Umbilical cord (tissue), 2 donors: ENCODE measurements at places on chromosomes 4 and X.
A peak's percentile ranks its signal among the peaks of the same experiment; 100 is the strongest.

DNA sequence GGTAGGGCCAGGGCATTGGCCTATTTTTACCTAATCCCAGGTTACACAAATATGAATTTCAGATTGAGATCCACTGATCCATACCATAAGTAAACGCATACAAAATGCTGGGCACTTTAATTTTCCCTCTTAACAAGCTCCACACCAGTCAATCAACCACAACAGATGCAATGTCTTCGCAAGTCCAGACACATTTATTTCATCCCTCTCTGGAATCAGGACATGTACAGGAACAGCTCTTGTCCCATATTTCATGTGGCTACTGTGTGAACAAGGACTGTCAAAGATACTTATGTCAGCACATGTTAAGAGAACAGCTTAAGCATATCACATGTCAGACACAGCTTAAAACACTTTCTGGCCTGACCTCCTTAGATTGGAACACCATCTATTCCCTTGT is 145.9 kb downstream of the PPP3CA start:
- no peak for DNase-seq

- DNase-seq: no peak
Observed at GRCh38 chr4:73676136-73676535, 55.9 kb upstream of the RASSF6 start.

DNA sequence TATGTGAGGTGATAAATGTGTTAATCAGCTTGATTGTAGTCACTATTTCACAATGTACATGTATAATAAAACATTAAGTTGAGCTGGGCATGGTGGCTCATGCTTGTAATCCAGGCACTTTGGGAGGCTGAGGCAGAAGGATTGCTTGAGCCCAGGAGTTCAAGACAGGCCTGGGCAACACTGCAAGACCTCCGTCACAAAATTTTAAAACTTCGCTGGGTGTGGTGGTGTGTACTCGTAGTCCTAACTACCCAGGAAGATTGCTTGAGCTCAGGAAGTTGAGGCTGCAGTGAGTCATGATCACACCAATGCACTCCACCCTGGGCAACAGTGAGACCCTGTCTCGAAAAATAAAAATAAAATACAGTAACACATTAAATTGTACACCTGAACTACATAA is 20.1 kb downstream of the LYAR start:
- DNase-seq: no peak

- DNase-seq: no peak
Observed at GRCh38 chrX:104172121-104172520, 5.9 kb downstream of the FAM199X start.

DNA sequence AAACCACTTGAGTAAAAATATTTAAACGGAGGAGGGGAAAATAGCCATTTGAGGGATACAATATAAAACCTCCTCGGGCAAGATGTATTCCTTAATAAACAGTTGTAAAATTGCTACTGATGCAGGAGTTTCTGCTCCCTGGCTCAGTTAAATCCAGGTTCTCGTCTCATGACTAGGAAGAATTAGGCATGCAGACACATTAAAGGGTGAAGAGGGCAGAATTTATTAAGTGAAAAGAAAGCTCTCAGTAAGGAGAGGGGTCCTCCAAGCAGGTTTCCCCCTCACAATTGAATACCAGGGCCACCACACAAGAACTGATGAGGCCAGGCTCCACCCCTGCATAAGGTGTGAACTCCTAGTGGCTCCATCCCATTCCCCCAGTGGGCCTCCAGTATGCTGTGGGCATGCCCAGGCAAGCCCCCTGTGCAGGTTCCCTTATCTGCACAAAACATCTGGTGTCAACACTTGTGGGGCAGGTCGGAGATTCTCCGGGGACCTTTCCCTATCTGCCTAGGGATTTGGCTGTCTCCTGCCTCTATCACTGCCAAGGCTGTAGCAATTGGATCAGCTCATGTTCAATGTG is 80.4 kb downstream of the HS6ST2 start:
- DNase-seq: peak; percentile 1

DNA sequence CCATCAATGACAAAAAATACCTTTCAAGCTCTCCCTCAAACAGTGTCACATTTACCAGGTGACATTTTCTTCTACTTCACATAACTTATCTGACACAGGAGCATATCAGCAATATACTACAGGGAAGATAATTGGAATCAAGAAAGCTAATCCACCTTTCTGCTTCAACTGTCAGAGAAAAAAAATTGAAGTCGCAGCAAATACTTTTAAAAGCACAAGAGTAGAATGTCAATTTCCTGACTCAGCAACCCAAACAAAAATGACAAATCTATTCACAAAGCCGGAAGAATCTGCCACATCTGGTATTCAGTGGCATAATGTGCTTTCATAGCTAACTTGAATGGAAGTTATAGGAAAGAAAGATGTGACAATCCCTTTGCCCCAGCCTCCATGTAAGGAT is 36.7 kb downstream of the AGA start:
- DNase-seq: no peak

GRCh38 chr4:76605099-76605563 is 170.1 kb downstream of the SHROOM3 start:
- no peak for DNase-seq

- DNase-seq: peak; percentile 55
Observed at GRCh38 chr4:148442832-148443511, 758 bp upstream of the NR3C2 start.

- no peak for DNase-seq
Observed at GRCh38 chr4:24630937-24631336, 46.6 kb upstream of the DHX15 start.

GRCh38 chr4:43189741-43190140 is 297.2 kb downstream of the GRXCR1 start:
- no peak for DNase-seq

- DNase-seq: no peak
Observed at GRCh38 chr4:138188406-138189084, 53.6 kb downstream of the SLC7A11 start.

DNA sequence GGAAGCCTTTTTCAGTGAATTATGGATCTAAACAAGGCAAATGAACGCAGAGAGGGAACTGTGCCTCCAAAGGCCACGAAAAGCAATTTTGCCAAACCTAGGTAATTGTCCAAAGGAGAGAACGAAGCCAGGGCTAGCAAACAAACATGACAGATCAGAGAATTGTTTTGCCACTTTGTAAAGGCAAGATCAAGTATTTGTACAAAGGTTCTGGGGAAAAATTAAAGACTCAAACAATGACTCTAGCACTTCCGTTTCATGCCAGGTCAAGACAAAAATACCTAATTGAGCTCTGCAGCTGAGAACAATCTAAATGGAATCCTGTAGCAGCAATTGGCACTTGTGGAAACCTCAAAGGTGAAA is 8.5 kb downstream of the RBM47 start:
- no peak for DNase-seq

GRCh38 chrX:72046447-72046846 is 85.3 kb downstream of the RTL5 start:
- no peak for DNase-seq

DNA sequence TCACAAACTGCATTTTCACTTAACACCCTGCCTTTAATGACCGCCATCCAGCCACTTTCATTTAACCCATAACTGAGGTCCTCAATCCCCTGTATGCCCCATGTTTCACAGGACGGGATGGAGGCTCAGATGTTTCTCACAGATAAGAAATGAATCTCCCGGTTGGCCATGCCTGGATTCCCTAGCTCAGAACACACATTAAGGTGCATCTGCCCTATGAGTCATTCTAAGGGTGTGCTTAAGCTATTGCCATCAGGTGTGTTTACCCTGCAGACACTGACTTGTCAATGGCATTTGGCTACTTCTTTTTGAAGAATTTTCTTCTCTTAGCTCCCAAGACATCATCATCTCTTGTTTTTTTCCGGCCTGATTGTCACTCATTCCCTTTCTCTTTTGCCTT is 222.6 kb upstream of the SMIM31 start:
- DNase-seq: no peak

DNA sequence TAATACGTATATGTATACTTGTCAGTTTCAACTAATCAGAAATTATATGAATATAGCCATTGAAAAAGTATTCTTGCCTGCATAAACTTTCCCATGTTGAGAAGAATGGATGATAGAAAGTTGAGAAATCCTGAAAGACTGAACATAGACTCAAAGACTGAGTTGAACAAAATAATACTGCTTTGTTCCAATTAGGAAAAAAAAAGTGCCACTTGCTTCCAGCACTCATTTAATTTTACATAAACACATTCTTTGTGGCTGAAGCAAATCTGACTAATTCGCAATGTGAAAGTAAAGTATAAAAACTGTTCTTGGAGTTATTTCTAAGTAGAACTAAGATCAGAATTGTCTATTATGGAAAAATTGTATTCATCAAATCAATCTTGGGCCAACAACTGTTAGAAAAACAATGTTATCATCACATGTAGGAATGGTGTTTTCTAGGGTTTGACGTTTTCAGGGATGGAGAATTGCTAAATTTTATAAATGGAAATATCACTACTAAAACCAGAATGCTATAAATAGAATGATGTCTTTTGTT is 2334.6 kb downstream of the PCDH7 start:
- DNase-seq: no peak

GRCh38 chr4:55795341-55795740 is 24.2 kb upstream of the EXOC1L start:
- DNase-seq: no peak

DNA sequence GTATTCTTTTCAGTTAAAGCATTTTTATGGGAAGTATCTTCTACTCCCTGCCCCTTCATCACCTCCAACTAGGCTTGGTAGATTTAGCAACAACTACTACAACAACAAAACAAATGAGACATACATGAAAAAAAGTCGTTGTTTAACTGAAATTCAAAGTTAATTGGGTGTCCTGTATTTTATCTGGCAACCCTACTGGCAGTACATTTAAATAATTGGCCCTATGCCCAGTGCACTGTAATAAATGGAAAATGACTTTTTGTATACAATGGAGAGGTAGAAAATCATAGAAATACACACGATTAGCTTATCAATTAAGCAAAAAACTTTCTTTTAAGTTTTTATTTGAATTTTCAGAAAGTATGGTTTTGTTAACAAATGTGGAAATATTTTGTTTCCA is 21.4 kb upstream of the CLGN start:
- DNase-seq: no peak

DNA sequence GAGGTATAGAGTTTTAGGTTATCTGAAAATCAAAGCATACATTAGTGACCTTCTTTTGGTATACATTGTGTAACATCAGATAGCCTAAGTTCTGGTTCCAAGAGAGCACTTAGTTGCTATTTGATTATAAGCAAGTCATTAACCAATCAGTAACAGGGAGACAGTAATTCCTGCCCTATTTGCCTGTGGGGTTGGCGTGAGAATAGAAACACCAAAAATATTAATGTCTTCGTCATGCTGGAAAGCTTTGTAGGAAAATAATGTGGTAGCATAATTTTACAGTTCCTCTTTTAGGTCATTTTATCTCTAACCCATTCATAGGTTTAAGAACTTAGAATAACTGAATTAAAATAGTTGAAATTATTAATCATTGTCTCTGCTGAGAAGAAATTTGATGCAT is 37.8 kb downstream of the NPNT start:
- DNase-seq: no peak

DNA sequence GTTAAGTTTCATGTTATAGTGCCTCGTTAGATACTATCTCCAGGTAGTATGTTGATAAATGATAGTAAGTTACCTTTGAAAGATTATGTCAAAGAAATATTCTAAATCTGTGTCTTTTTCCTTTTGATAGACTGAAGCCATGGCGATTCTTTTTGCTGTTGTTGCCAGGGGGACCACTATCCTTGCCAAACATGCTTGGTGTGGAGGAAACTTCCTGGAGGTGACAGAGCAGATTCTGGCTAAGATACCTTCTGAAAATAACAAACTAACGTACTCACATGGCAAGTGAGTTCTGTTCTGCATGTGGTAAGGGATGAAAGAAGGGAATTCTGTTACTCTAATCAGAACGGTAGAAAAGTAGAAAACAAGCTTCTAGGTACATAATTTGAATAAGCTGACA is 8.2 kb downstream of the VAMP7 start:
- no peak for DNase-seq

DNA sequence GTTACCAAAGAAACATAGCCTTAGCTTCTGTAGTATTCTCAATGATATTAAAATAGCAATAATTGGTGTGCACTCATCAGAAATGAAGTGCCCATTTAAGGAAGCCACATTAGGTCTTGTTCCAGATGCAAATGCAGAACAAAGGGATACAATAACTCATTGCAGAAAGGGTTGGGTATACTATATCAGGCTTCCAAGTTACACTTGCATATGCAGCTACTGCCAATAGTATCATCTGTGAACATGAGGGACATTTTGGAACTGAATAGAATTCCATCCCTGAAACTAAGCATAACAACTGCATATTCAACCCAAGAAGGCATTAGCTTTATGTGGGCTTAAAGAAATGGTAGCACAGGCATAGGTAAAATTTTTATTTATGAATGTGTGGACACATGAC is 167.8 kb downstream of the ANTXR2 start:
- DNase-seq: no peak

- no peak for DNase-seq
Observed at GRCh38 chrX:151711787-151712186, 4.0 kb upstream of the FATE1 start.

DNA sequence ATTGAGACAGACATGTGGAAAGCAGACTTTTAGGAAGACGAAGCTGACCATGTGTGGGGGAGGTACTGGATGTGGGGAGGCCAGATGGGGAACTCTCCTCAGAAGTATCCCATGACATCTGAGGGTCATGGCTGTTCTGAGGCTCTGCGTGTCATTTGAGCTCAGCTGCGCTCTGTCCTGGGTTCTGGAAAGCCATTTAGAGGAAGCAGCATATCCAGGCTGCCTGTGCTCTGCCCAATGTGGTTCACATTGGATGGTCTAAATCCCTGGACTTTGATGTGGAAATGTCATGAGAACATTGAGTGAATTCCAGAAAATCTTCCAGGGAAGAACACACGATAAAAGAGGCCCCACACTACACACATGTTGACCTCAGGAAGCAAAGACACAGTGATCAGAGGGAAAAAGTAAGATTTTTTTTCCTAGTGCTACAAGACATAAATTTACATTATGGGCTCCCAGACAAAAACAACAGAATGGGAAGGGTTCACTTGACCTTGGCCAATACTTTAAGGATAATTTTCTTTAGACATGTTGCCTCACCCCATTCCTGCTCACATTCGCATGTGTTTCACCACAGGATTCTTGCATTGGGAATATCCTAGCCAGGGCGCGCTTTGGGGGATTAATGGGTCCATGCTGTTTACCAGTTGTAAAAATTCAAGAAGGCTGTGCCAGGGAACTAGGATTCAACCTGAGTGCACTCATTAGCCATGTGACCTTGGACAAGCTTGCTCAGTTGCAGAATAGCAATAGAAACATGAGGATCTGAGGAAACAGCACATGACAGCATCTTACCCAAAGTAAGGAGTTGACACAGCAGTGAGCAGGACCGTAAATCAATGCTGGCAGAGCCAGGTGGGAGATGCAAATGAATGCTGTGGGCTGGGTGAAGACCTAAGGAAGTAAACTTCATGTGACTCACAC is 73.2 kb upstream of the C1QTNF7 start:
- DNase-seq: peak; percentile 71

DNA sequence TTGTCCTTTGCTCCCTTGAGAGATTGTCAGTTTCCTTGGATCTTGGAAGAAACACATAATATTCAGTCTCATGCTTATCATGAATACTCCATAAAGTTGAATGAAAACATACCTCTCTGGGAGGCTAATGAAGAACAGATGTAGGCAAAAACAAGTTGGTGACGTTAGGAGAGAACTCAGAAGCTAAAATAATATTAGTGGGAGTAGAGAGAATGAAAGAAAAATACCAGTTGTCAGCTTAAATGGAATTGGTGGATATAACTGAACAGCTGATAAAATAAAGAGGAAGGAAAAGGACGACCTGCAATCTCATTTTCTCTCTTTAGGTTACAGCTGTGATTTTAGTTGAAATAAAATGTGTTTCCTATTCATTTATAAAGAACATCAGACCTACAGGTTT is 124.8 kb downstream of the SNCA start:
- DNase-seq: peak; percentile 76

- DNase-seq: no peak
Observed at GRCh38 chrX:127574829-127575228, 477.4 kb downstream of the ACTRT1 start.
